ENCODE measurements at places on chromosomes 4 and X.

GRCh38 chrX:120316587-120317283 lies 5.5 kb upstream of the TMEM255A start:
- no peak for DNase-seq

- no peak for DNase-seq
Observed at GRCh38 chr4:84394386-84394785, 104.7 kb downstream of the NKX6-1 start.

DNA sequence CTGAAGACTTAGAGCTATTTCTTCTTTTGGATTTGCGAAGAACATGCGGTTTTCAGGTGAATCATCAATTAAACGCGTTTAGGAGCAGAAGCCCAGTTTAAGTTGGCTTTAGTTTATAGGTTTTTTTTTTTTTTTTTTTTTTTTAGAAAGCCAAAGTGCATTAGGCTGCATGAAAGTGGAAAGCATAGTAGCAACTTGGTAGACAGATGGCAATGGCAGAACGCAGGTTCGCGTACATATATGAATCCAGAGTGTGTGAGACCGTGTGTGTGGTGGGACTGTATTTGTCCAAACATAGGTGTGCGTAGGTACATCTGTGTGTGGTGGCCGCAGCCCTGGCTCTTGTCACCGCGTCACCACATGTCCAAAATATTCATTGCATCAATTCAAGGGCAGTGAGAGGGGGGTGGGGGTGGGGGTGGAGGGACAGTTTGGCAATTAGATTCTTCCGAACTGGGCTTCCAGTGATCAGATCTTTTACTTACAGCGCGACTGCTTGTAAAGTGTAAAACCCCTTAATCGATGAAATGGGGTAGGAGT lies 901 bp downstream of the JADE1 start:
- DNase-seq: no peak

DNA sequence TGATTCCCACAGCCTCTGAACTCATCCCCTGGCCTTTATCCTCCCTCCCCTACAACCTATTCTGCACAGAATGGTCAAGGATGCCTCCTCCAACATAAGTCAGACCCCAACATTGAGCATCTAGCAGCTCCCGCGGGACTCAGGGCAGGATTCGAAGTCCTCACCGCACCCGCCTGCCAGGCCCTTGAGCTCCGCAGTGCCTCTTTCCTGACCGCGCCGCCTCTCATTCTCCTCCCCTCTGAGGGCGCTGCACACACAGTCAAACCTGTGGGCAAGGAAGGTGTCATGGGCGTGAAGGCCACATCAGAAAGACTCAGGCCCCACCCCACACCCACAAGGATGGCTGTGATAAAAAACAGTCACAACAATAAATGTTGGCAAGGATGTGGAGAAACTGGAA lies 84.1 kb downstream of the CPZ start:
- DNase-seq: no peak

DNA sequence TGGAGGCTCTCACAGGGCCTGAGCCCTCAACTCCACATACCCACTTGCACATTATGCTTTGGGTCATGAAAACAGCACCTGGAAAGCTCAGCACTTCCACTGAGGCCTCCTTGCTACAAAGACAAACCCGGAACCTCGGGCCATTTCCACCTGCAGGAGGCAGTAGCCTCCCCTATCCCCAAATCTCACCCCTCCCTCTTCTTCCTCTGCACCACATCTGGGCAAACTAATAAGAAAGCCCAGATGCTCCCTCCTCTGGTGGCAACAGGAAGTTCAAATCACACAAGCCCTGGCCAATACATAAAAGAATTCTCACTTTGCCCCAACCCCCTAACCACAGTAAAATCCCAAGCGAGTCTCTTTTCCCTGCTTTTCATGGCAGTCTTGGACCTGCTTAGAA lies 136.4 kb downstream of the MAPK10 start:
- DNase-seq: no peak

DNA sequence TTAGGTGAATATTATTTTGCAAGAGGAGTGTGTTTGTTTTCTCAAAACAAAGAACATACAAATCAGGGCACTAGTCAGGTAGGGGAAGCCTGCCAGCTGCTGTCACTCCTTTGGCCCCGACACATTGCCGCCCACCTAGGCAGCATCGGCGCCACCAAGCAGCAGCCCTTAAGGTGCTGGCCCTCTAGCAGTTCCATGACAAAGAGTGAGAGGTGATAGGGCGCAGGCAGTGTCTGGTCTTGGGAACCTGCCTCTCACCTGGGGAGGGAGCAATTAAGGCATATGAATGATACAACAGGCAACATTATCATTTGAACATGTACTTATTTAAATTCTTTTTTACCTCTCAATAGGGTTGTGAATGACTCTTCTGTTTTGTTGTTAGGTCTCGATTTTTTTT lies 135.1 kb downstream of the PLS3 start:
- DNase-seq: no peak

GRCh38 chrX:2819345-2820135 lies 9.2 kb upstream of the GYG2 start:
- DNase-seq: no peak

DNA sequence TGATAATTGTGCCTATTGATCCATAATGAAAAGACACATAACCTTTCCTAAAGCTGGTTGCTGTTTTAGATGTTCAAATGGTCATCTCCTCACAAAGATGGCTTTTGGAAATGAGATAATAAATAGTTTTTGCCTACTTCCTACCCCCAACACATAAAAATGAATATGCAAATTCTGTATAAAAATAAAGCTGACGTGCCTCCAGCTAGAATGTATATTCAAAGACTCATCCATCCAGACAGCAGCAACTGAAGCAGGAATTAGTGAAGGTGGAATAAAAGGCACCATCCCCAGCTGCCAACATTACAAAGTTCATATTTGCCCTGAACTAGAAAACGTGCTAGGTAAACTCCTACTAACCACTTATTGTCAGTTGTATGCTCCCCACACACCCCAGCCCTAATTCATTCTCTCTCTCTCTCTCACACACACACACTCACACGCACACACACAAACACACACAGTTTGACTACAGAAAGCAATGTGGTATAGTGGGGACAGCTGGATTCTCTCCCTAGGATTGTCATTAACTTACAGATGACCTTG lies 53.6 kb downstream of the PCDH19 start:
- DNase-seq: no peak

DNA sequence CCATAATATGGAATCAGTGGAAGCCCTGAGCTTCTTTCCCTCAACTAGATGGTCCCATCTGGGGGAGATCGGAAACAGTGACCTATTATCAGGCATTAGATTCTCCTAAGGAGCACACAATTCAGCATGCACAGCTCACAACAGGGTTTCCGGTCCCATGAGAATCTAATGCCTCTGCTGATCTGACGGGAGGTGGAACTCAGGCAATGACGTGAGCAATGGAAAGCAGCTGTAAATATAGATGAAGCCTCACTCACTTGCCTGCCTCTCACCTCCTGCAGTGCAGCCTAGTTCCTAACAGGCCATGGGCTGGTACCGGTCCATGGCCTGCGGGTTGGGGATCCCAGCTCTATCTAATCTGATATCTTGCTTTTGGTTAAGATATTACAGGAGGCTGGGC lies 88.9 kb downstream of the COX7B2 start:
- DNase-seq: no peak

DNA sequence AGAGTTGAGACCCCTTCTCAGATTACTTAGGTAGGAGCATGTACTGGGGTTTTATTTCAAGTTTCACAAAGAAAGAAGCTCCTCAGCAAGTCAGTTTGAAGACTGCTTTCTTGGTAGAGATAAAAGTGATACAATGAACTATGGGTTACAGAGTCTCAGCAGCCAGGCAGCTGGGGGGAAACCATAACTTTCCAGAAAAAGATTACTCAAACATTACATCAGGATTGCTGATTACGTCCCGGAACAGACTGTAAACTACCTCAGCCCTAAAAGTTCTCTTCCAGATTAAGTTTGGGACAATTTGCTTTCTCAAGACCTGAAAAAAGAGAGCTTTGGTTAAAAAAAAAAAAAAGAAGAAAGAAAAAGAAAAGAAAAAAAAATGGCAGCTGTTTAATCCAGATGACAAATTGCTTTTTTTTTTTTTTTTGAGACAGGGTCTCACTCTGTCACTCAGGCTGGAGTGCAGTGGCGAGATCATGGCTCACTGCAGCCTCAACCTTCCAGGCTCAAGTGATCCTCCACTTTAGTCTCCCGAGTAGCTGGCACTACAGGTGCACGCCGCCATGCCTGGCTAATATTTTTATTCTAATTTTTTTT lies 16.6 kb downstream of the SAT1 start:
- DNase-seq: no peak

DNA sequence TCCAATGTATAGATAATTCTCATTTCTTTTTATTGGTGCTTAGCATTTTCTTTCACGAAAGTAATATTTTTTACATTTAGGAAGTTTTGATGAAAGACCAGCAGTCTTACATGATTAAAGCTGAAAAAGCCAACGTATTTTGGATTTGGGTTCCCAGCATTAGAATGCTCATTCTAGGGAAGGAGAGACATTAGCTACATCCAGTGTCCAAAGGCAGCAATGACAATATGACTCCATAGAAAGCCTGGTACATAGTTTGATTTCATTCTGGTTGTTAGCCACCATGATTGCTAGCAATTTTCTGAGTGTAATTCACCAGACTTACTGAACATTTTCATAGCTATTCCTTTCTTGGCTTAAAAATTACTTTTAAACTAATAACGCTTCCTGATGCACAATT lies 1397.5 kb downstream of the PCDH7 start:
- no peak for DNase-seq

- DNase-seq: no peak
Observed at GRCh38 chr4:150976478-150977118, 38.5 kb downstream of the LRBA start.

DNA sequence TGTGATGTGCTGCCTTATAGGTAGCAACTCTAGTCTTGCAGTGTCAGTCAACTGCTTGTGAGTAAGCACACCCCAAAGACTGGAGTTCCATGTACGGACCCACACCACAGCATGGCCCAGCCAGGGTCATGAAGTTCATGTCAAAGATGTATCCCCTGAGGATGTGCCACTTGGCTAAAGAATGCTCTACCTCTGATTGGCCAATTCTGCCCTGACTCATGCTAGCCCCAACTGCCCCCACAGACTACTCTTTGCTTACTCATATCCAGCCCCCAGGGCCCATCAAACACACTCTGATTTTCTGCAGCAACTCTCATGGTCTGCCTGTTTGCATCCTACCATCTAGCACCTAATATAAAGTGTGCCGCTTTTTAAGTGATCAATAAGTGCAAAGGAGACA lies 62.5 kb downstream of the CHRDL1 start:
- DNase-seq: no peak

GRCh38 chr4:111652236-111652635 lies 493.0 kb upstream of the FAM241A start:
- DNase-seq: no peak

DNA sequence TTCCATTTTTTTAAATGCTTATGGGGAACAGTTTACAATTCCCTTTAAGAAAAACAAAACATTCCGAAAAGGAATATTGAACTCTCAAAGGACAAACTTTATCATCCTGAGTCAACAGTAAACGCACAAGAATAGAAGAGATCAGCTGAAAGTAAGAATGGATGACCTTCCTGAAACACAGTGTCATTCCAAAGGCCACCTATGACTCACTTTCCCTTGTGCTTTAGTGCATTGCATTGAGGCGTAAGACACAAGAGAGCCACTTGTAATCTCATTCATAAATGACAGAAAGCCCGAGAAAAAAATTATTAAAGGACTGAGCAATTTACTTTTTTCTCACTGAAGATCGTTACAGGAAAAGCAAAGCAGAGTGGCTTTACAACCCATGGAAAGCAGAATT lies 1062.4 kb upstream of the DIAPH2 start:
- DNase-seq: no peak

Data from stimulated activated CD4-positive, alpha-beta T cell treated with anti-CD3 and anti-CD28 coated beads, Interleukin-1b, Interleukin-23, amount 100 ng/mL, for 1 hour (primary cell).